CD4-positive, alpha-beta T cell treated with Interleukin-2 at 100 ng/mL for 4 hours (primary cell): ENCODE measurements at places on chromosomes 5 and 9.
A peak's percentile ranks its signal among the peaks of the same experiment; 100 is the strongest.

DNA sequence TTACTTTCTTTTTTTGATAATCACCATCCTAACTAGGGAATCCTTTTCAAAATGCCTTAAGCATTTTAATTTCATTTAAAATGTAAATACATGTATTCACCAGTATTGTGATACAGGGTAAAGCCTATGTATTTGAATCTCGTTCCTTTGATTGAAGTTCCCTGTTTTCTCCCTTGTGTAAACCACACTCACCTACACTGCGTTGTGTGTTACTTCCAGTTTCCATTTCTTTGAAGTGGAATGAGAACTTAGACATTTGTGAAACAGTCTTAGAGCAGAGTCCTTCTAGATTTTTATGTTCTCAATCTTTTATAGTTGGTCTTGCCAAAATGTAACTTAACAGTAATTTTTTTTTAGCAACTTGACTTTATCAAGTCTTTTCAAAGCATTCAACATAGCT is 101.4 kb downstream of the ZNF462 start:
- no peak for DNase-seq

GRCh38 chr5:132313366-132313765 is 19.2 kb downstream of the SLC22A4 start:
- DNase-seq = no peak

- DNase-seq = no peak
These were observed 90.7 kb downstream of the PTCH1 start for GRCh38 chr9:95425910-95426551.

DNA sequence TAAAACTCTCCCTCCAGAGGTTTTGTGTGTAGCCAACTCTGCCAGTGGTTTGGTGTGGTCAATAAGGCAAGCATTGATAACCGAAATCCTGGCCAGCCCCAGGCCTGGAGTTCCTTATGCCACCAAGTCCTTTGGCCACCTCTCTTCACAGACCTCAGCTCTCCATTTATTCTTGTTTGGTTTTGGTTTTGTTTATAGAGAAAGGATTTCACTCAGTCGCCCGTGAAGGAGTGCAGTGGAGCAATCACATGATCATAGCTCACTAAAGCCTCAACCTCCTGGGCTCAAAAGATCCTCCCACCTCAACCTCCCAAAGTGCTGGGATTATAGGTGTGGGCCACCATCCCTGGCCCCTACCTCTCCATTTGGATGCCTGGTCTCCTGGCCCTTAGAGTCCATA is 55.4 kb upstream of the PPARGC1B start:
- no peak for DNase-seq

DNA sequence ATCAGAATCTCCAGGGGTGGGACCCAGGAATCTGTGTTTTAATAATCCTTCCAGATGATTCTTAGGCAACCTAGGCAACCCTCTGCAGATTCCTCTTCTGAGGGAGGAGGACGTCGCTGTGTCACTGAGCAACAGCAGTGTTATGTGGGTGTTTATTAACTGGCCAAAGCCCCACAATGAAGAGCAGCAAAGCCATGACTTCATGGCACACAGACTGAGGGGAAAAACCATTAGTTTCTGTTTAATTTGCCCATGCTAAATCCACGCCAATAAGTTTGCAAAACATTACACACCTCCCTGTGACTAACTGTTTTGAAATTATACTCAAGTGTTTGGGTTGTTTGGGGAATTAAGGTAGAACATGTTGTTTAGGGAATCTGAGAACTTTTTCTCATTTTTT is 83.7 kb upstream of the TMED7 start:
- DNase-seq = no peak

- DNase-seq = no peak
These were observed 64.9 kb upstream of the STK32A start for GRCh38 chr5:147169901-147170300.

- no peak for DNase-seq
These were observed 22.4 kb downstream of the NIPSNAP3B start for GRCh38 chr9:104786293-104786692.

DNA sequence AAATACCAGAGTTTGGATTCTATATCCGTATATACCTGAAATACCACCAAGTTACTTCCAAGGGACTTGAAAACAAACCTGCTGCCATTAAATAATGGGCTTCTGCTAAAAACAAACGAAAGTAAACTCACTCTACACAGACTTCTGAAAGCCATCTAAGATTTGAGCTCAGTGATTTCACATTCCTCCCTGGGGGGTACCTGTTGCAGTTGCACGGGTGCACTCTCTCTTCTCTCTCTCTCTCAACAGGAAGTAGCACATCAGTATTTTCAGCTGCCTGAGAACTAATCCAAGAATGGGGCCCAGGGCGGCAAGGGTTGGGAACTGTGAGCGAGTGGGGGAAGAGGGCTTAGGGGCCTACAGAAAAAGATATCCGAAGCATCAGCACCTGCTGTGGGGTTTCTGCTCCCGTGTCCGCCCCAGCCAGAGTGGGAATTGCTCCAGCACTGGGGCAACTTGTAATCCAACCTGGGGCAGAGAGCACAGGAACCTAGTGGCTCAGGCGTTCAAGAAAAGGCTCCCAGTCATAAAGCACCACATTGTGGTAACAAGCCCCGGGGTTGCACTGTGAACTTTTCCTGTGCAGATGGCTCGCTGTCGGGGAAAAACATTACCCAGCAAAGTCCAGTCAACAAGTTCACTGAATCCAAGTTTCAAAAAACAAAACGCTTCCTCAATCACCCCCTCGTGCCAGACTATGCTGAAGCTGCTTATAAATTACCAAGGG is 99.8 kb downstream of the EFNA5 start:
- DNase-seq = peak; percentile 32

- no peak for DNase-seq
These were observed 7.1 kb downstream of the NEK6 start for GRCh38 chr9:124264823-124265233.

DNA sequence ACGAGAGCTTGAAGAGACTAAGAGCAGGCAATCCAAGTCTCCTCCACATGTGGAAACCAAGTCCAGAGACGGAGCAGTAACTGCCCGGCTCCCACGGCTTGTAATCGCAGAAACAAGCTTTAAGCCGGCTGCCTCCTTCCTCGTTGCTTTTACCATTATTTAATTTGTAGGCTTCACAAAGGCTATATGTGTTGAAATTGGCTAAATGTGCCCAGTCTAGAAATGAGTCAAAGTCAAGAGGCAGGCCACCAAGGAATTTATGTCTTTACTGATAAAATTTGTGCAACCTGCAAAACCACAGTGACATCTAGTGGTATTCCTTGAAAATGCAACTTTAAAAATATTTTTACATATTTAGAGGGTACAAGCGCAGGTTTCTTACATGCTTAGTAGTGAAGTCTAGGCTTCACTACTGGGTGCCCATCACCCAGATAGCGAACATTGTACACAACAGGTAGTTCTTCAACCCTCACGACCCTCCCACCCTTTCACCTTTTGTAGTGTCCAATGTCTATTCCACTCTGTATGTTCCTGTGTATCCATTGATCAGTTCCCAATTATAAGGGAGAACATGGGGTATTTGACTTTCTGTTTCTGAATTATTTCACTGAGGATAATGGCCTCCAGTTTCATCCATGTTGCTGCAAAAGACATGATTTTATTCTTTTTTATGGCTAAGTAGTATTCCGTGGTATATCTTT is 33.5 kb upstream of the EBF1 start:
- DNase-seq = peak; percentile 54

DNA sequence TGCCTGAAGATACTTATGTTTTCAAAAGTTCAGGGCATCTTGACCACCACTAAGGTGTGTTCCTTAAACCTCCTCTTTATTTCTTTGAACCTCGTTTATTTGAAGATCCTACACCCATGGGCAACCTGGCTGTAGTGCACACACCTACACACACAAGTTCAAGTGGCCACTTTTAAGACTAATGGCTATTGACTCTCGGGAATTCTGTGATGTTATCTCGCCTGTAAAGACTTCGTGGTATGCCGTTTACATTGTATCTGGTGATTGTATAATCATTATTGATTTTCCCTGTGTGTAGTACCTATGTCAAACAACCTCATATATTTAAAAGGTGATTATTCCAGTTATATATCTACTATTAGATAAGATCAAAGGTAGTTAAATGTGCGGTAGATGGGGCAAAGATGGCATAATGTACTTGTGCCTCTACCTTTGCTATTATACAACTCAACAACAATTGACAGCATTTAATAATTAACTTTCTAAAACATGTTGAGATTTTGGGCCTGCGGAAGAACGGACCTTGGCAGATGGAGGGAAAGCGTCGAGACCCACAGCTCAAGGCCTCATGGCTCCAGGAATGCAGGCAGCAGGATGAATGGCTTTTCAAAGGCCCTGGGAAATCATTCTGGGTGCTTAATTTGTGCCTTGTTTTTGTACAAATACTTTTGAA is 51.4 kb upstream of the IRX2 start:
- DNase-seq = no peak

DNA sequence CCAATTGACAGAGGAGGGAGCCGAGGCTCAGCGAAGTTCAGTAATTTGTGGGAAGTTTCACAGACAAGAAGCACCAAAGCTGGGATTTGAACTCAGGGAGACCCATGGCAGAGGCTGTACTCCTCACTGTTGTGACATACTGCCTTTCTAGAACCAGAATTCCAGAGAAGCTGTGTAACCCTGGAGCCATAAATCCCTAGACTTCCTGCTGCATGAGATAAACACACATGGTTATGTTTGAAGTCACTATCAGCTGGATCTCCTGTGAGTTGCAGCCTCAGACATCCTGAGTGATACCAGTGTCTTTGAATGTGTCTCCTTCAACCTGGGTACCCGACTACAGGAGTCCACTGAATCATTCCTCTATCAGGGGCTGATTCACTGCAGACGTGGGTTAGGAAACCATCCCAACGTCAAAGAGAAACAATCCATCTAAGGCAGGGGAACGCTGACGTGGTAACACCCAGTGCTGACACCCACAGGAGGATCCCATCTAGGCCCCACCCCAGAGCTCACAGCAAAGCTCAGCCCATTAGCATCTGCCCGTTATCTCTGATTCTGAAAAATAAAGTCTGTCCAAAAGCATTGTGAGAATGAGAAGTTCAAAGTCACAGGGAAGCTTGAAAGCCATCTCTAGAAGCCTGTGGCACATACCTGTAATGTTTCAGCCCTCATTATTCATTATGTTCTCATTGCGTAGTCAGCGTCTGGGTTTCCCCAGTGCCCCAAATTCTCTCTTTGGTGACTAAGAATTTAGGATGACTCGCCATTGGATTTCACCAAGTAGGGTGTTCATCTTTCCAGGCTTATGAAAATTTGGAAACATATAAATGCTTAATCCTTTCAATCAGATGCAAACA is 36.3 kb upstream of the BASP1 start:
- no peak for DNase-seq

GRCh38 chr5:135667204-135667603 is 88.4 kb upstream of the CXCL14 start:
- DNase-seq = no peak

GRCh38 chr9:130616451-130616850 is 37.1 kb downstream of the FUBP3 start:
- no peak for DNase-seq

DNA sequence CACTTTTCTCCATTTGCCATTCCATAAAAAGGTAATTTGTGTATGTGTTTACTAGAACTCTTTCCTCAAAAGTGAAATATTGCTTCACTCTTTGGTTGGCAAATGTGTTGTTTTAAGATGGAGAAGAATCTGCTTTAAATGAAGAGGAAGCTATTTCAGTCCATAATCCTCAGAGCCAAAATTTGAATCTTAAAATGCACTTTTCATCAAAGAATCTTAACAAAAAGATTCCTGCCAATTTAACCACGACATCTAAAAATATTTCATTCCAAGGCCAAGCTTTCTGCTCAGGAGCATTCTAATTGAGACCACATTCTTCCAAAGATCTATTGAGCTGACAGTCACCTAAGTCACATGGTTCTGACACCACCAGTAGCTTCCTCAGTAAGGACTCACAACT is 7.5 kb downstream of the GABRB2 start:
- no peak for DNase-seq

DNA sequence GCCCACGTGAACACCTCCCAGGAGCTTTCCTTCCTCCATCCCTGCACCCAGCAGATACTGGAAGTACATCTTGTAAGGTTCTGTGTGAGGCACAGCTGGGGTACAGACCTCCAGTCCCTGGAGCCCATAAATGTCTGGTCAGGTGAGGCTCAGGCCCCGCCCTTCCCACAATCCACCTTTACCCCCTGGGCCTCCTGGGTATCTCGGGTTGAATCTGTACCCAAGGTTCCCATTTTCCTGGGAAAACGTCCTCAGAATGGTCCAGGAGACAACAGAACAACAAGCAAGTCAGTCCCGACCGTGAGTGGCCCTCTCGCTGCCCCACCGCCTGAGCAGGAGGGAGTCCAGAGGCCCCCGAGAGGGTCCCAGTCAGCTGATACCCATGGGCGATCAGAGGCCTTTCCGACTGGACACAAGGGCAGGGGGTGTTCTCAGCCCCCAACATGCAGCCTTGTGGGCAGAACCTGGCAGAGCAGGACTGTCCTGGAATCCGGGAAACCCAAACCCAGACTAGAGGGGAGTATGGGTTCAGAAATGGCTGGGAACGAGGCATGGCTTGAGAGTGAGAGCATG is 4.3 kb downstream of the SPATA31E1 start:
- DNase-seq = no peak

DNA sequence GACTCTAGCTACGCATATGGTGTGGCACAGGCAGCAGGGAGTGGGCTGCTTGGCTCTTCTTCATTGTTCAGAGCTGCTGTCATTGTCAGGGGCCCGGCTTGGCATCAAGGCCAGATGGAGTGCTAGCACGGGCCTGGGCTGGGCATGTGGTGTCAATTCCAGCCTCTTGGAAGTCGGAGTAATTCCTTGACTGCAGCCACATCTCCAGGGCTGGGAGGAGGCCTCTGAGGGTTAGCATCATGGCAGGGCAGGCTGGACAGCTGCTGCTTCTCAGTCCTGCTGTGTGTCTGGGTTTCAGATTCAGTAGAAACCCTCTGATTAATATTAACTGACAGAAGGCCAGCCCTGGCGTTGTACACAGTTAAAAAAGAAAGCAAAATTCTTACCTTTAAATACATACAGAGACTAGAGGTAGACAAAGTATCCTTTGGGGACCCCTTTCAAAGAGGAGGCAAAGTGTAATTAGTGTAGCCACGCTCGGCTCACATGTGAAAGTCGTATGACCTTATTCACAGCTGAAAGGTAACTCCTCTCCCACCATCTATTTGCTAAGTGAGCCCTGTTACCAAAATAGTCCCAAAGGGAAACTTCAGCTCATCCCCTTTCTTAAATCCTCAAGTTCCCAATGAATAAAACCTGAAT is 126.4 kb downstream of the DOCK2 start:
- no peak for DNase-seq

- DNase-seq = no peak
These were observed 20.6 kb upstream of the SLC9A3 start for GRCh38 chr5:544675-545355.
